Sigmoid colon (tissue), 7 donors: ENCODE measurements at places on chromosomes 12 and 14.

DNA sequence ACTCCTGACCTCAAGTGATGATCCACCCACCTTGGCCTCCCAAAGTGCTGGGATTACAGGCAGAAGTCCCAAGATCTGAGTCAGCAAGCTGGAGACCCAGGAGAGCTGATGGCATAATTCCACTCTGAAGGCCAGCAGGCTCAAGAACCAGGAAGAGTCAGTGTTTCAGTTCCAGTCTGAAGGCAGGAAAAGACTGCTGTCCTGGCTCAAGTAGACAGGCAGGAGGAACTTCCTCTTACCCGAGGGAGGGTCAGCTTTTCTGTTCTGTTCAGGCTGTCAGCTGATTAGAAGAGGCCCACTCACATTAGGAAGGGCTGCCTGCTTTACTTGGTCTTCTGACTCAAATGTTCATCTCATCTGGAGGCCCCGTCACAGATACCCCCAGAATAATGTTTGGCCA, 206.0 kb upstream of the MYL2 start:
- H3K4me1 ChIP-seq: peaks cover 18% of the 10 kb centered on the region
- no peaks in the 10 kb centered on the region for H3K36me3 ChIP-seq
- no peaks in the 10 kb centered on the region for H3K27me3 ChIP-seq
- H3K27ac ChIP-seq: no peak overlapping the region
- no peak overlapping the region for H3K4me3 ChIP-seq

DNA sequence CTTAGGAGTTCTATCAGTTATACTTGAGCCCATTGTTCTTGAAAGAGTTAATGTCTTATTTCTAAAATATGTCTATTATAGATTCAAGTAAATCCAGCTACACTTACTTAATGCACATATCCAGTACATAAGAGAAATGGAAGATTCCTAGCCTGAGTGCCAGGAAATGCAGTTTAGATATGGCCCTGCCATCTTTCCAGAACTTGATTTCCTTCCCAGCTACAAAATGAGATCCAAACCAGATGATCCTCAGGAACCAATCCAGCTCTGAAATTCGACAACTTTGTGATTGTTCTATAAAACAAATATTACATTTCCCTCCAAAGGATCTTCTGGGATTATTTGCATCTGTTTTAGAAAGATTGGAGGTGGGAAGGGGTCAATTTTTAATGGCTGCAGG, 317.3 kb upstream of the GARIN6 start:
- no peak for DNase-seq
- no peak overlapping the region for H3K27ac ChIP-seq
- no peaks in the 10 kb centered on the region for H3K36me3 ChIP-seq

DNA sequence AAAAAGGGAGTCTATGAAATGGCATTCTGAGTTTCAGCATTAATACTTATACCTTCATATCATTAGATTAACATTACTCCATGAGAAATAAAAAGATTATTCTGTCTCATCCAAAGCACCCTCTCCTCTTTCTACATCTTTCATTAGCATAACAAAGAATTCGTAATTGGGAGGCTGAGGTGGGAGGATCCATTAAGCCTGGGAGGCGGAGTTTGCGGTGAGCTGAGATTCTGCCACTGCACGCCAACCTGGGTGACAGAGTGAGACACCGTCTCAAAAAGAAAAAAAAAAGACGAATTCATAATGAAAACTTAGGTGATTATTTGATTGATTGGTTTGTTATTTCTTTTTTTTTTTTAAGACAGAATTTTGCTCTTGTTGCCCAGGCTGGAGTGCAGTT, 1.8 kb upstream of the CDK17 start:
- no peak overlapping the region for H3K4me3 ChIP-seq
- no peaks in the 10 kb centered on the region for H3K27me3 ChIP-seq
- no peak for DNase-seq

- no peaks in the 10 kb centered on the region for H3K27me3 ChIP-seq
- H3K4me3 ChIP-seq: no peak overlapping the region
- no peaks in the 10 kb centered on the region for H3K36me3 ChIP-seq
Measured at GRCh38 chr12:110366321-110367142, 37.0 kb downstream of the ANAPC7 start.

GRCh38 chr14:35343702-35344101, 51.5 kb downstream of the PSMA6 start:
- no peaks in the 10 kb centered on the region for H3K36me3 ChIP-seq
- H3K4me1 ChIP-seq: no peaks in the 10 kb centered on the region
- H3K27ac ChIP-seq: no peak overlapping the region
- H3K27me3 ChIP-seq: no peaks in the 10 kb centered on the region

DNA sequence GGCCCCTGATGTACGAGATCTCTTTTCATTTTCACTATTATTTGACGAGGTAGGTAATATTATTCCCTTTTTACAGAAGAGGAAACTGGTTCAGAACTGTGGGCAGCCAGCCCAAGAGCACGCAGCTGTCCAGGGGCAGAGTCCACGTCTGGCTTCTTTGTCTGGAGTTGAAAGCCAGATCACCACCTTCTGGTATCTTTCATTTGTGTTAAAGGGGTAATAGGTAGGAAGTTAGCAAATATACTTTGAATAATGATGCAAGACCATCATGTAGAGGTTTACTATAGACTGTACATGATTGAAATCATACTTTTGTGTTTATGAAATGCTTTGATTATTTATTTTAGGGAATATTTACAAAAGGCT, 144.1 kb upstream of the AMIGO2 start:
- DNase-seq: no peak
- H3K4me3 ChIP-seq: peak overlapping the region; percentile 2
- peaks cover 30% of the 10 kb centered on the region for H3K4me1 ChIP-seq
- no peaks in the 10 kb centered on the region for H3K36me3 ChIP-seq
- H3K27me3 ChIP-seq: no peaks in the 10 kb centered on the region
- peak overlapping the region; percentile 74 for H3K27ac ChIP-seq

GRCh38 chr12:31929027-31929526, 30.1 kb upstream of the RESF1 start:
- H3K27me3 ChIP-seq: no peaks in the 10 kb centered on the region
- no peaks in the 10 kb centered on the region for H3K4me1 ChIP-seq
- no peak overlapping the region for H3K4me3 ChIP-seq
- DNase-seq: no peak
- no peak overlapping the region for H3K27ac ChIP-seq
- no peaks in the 10 kb centered on the region for H3K36me3 ChIP-seq

DNA sequence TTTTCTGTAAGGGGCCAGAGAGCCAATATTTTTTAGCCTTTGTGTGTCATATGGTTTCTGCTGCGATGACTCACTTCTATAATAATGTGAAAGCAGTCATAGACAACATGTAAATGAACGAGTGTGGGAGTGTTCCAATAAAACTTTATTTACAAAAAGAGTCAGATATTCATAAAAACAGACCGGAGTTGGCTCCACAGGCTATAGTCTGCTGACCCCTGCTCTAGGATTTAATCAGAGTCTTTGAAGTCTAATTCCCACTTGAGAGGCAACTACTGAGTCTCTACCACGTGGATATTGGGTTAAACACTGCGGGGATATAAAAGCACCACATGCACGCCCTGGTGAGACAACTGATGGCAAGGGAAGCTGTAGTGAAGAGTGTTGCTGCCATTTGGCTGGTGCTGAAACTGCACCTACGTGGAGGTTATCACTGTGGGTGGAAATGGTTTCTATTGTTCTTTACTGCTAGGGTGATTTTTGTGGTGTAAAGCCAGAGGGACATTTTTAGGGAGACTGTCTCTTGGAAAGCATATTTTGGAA, 3.6 kb upstream of the NINJ2 start:
- no peaks in the 10 kb centered on the region for H3K27me3 ChIP-seq
- H3K4me1 ChIP-seq: no peaks in the 10 kb centered on the region
- H3K36me3 ChIP-seq: no peaks in the 10 kb centered on the region

GRCh38 chr12:97944576-97944975, 482.0 kb downstream of the RMST start:
- H3K4me1 ChIP-seq: peaks cover 6% of the 10 kb centered on the region
- no peaks in the 10 kb centered on the region for H3K27me3 ChIP-seq
- no peak overlapping the region for H3K27ac ChIP-seq
- H3K4me3 ChIP-seq: no peak overlapping the region

GRCh38 chr14:22296722-22297121, 292.3 kb downstream of the DAD1 start:
- DNase-seq: no peak
- H3K27ac ChIP-seq: no peak overlapping the region
- H3K36me3 ChIP-seq: no peaks in the 10 kb centered on the region
- H3K4me1 ChIP-seq: no peaks in the 10 kb centered on the region

DNA sequence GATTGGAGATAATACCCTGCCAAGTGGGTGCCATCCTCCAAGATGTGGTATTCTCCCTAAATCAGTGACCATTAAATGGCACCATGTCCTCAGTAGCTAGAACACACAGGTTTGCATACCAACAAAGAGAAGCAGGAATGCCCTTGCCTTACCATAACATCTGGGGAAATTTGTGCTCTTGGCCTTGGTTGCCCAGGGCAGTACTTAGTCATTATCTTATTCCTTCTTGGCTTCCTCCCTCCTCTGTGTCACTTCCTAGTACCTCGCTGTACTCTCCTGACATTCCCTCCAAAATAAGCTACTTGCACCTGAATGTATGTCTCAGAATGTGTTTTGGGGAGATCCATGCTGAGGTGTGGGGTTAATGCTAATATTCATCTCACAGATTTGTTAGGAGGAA, 43.4 kb downstream of the GPR65 start:
- H3K27ac ChIP-seq: no peak overlapping the region
- H3K4me1 ChIP-seq: no peaks in the 10 kb centered on the region
- no peak overlapping the region for H3K4me3 ChIP-seq
- H3K36me3 ChIP-seq: no peaks in the 10 kb centered on the region
- DNase-seq: no peak

DNA sequence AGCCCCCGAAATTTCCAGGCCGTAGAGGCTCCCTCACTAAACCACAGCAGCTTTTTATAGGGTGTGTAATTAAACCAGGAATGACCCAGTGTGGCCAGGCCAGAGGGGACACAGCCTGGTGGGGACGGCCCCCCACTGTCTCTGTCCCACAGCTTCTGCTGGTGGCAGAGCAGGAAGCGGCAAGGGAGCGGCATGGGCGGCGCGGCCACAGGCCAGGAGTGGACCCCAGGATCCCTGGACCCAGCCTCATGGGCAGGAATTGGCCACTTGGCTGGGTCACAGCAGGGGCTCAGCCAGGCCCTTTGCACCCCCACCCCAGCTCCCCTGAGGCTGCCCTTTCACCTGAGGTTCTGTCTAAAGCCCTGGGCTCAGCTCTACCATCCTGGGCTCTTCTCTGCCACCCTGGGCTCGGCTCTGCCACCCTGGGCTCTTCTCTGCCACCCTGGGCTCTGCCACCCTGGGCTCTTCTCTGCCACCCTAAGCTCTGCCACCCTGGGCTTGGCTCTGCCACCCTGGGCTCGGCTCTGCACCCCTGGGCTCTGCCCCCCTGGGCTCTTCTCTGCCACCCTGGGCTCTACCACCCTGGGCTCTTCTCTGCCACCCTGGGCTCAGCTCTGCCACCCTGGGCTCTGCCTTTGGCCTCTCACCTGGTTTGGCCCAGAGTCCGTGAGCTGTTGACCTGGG, 39.3 kb downstream of the FBRSL1 start:
- H3K4me1 ChIP-seq: peaks cover 1% of the 10 kb centered on the region
- H3K36me3 ChIP-seq: no peaks in the 10 kb centered on the region
- DNase-seq: no peak
- no peak overlapping the region for H3K27ac ChIP-seq
- no peaks in the 10 kb centered on the region for H3K27me3 ChIP-seq
- no peak overlapping the region for H3K4me3 ChIP-seq

DNA sequence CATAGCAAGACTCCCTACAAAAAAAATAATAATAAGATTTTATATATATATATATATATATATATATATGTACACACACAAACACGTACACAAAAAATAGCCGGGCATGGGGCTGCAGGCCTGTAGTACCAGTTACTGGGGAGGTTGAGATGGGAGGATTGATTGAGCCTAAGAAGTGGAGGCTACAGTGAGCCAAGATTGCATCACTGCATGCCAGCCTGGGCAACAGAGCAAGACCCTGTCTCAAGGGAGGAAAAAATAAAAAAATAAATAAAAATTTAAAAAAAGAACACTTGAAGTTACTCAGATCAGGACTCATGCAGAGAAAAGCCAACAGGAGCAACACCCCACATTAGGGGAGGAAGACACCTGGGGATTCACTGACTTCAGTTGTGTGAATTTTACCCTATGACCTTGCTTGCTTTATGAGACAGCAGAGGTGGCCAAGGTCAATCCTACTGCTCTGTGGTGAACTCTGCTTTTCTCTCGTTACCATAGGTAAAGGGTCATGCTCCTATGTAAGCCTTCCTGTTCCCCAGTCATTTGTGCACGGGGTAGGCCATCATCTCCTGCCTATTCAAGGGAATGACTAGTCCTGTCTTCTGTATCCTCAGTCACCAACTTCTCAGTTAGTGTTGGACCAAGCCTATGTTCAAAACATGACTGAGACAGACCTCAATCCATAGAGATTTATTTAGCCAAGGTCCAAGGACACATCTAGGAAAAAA, 1119.8 kb upstream of the TMEM132C start:
- DNase-seq: no peak
- H3K36me3 ChIP-seq: no peaks in the 10 kb centered on the region
- H3K27me3 ChIP-seq: no peaks in the 10 kb centered on the region
- no peak overlapping the region for H3K4me3 ChIP-seq
- no peak overlapping the region for H3K27ac ChIP-seq
- H3K4me1 ChIP-seq: no peaks in the 10 kb centered on the region

- no peak for DNase-seq
- no peaks in the 10 kb centered on the region for H3K4me1 ChIP-seq
- H3K27ac ChIP-seq: no peak overlapping the region
- H3K27me3 ChIP-seq: no peaks in the 10 kb centered on the region
- no peaks in the 10 kb centered on the region for H3K36me3 ChIP-seq
- H3K4me3 ChIP-seq: no peak overlapping the region
Measured at GRCh38 chr12:21945002-21945401, 3.8 kb upstream of the ABCC9 start.

- H3K4me1 ChIP-seq: peaks cover 7% of the 10 kb centered on the region
- no peak overlapping the region for H3K4me3 ChIP-seq
- H3K27me3 ChIP-seq: no peaks in the 10 kb centered on the region
- H3K27ac ChIP-seq: no peak overlapping the region
Measured at GRCh38 chr12:615620-616019, 47.6 kb downstream of the NINJ2 start.

- H3K4me1 ChIP-seq: no peaks in the 10 kb centered on the region
- H3K27ac ChIP-seq: no peak overlapping the region
- no peaks in the 10 kb centered on the region for H3K36me3 ChIP-seq
- H3K27me3 ChIP-seq: no peaks in the 10 kb centered on the region
- DNase-seq: no peak
Measured at GRCh38 chr14:72605921-72606220, 288.0 kb downstream of the DPF3 start.

DNA sequence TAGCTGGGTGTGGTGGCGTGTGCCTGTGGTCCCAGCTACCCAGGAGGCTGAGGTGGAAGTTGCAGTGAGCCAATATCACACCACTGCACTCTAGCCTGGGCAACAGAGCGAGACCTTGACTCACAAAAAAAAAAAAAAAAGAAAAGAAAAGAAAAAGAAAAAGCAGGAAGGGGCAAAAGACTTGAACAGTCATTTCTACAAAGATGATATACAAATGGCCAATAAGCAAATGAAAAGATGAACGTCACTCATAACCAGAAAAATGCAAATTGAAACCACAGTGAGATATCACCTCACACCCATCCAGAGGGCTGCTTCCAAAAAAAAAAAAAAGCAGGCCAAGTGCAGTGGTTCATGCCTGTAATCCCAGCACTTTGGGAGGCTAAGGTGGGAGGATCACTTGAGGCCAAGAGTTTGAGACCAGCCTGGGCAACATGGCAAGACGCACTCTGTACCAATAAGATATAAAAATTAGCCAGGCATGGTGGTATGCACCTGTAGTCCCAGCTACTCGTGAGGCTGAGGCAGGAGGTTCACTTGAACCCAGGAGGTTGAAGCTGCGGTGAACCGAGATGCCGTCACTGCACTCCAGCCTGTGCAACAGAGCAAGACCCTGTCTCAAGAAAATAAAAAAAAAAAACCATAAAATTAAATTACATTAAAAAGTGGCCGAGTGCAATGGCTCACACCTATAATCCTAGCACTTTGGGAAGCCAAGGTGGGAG, 20.5 kb downstream of the UBC start:
- no peak for DNase-seq
- no peaks in the 10 kb centered on the region for H3K36me3 ChIP-seq
- no peak overlapping the region for H3K27ac ChIP-seq
